ENCODE measurements at places on chromosomes 7 and 10.
A peak's percentile ranks its signal among the peaks of the same experiment; 100 is the strongest.

DNA sequence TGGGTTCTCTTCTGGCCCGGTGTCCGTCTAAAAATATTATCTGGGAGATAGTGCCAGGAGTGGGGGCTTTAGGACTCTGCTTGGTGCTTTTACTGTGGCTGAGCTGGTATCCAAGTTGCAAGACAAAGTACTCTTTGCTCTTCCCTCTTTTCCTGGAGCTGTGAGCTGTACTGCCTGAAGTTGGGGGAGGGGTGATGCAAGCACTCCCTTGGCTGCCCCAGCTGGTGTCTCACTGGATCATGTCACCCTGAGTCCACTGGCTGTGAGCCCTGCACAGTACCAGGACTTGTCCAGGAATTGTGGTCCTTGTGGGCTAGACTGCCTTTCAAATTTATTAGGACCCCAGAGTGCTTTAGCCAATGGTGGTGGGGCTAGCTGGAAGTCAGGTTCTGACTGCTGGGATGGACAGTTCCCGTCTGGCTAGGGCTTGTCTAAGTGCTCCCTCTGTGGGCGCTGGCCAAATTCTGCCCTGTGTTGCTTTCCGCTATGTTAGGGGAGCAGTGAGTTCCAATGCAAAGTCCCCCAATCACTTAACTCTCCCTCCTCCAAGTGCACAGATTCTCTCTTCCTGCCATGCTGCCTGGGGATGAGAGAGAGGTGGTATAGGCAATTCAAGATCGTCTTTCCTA, 13.1 kb downstream of the CC2D2B start:
- DNase-seq: no peak

DNA sequence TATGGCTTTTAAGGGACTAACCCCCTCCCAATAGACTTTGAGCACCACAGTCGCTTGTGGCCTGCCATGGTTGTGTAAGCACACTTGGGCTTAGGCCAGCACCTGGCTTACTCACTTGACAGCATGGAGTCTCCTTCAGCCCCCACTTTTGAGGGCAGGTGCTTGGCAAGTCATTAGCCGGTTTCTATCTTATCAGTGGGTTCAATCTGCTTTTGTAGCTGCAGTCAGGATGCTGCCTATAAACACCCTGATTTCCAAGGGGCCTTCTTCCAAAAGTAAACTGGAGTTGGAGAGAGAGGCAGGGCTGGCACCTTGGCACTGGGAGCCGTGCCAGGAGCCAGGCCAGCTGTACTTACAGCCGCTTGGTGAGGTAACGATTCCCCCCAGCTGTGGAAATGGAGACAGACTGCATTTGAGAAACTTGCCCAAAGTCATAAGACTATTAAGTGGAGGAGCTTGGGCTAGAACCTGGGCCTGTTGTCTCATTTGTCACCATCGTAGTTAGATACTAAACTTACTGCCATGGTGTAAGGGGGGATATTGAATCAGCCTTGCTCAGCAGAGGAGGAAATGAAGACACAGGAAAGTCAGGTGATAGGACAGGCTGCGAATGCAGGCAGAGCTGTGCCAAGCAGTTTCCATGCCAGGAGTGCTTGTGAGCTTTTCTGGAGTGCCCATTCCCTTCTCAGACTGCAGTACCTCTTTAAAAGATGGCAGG, 92.2 kb upstream of the EFCAB10 start:
- peak; percentile 99 for DNase-seq

GRCh38 chr7:74466196-74466813, 12.6 kb downstream of the GTF2IRD1 start:
- no peak for DNase-seq

GRCh38 chr7:132376361-132377013, 199.8 kb downstream of the PLXNA4 start:
- DNase-seq: no peak

DNA sequence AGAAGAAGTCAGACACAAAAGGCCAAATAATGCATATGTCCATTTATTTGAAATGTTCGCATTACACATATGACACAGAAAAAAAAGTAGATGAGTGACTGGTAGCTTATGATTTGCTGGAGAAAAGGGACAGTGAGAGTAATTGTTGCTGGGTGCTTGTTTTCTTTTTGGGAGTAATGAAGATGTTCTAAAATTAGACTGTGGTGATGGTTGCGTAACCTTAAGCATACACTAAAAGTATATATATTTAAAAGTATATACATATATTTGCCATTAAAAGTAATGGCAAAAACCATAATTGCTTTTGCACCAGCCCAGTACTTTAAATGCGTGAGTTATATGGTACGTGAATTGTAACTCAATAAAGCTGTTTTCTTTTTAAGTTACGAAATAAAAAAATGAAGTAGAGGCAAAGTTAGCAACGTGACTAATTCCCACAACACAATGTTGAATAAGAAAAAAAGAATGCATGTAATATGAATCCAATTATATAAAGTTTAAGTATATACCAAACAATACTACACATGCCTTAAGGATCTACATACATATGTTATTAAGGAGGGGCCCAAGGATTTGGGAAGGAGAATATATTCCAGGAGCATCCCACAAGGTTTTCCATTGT, 360.4 kb upstream of the CELF2 start:
- DNase-seq: no peak

GRCh38 chr7:75734586-75735458, 3.9 kb downstream of the HIP1 start:
- DNase-seq: no peak

DNA sequence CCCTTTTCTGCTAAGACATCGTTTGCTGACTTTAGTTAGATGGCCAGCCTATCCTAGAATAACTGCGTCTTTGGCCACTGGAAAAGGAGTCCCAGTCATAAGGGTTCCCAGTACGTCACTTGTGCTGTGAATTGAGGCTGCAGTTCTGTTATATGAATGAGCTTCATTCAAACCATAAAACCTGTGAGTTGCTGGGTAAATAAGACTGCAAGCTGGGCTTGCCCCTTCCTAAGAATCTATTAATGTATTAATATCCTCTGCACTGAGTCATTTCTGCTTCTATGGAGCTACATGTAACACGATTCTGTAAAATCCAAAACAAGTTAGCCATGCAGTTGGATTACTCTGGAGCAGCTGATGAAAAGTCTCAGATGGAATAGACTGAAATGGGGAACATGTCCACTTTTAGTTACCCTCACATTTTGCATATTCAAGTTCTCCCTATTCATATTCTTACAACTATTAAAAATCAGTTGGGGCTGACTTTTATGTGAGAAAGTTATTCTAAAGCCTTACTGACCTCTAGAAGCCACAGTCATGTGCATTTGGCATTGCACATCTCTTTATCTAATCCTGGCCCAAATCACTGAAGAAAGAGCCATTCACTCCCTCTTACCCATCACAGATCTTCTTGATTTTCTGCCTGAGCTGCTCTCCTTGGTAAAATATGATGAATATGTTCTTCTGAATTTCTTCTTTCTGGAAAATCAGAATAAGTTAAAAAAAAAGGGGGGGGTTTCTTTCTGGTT, 41.8 kb upstream of the TMEM213 start:
- no peak for DNase-seq

DNA sequence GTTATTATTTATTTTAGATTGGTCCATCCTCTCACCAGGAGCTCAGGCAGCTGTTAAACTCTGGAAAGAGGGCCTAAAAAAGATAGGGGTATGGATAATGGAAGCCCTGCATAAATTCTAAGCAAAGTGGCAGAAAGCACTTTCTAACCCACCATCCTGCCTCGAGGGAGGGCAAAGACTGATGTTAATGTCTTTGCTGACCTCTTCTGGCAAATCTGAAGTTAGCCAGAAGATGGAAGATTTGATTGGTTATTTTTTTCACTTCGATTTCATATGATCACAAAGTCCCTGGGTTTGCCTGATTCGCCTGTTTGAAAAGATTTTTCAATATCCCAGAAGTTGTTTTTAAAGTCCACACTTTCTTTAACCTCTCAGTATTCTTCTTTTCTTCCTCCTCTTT, 24.8 kb downstream of the OR9A2 start:
- no peak for DNase-seq

GRCh38 chr10:100670828-100671479, 74.4 kb upstream of the PAX2 start:
- no peak for DNase-seq

DNA sequence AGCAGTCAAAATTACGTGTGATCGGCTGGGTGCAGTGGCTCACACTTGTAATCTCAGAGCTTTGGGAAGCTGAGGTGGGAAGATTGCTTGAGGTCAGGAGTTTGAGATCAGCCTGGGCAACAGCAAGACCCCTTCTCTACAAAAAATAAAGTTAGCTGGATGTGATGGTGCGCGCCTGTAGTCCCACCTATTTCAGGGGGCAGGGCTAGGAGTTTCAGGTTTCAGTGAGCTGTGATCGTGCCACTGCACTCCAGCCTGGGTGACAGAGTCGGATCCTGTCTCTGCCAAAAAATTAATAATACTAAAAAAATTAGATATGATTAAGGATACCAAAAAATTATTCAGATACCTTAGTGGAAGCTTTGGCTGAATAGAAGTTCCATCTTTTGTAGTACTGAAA, 136.4 kb downstream of the SDK1 start:
- DNase-seq: no peak

GRCh38 chr7:92740700-92741126, 95.7 kb downstream of the CDK6 start:
- no peak for DNase-seq

- no peak for DNase-seq
Measured at GRCh38 chr10:35685402-35685801, 43.3 kb upstream of the FZD8 start.

- DNase-seq: no peak
Measured at GRCh38 chr7:22861576-22861975, 38.9 kb upstream of the TOMM7 start.

- DNase-seq: no peak
Measured at GRCh38 chr10:11284291-11285085, 266.8 kb downstream of the CELF2 start.

DNA sequence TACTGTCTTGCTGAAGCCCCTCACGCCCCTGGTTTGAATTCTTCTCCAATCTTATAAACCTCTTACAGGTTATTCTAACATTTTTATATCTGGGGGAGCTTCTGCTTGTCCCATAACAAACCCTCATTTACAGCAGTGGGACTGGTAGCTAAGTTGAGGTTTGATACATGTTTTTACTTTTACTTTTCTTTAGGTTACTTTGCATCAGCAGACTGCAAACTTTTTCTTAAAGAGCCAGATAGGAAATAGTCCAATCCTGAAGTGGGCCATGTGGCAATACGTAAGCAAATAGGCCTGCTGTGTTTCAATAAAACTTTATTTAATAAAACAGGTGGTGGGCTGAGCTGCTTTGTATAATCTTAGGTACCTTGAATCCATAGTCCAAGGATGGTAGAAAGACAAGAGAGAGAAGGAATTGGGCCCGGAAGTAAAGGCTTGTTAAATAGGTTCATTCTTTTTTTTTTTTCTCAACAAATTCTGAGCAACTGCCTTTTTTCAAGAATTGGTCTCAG, 27.3 kb downstream of the RAB18 start:
- DNase-seq: no peak

- no peak for DNase-seq
Measured at GRCh38 chr10:3990307-3990706, 205.3 kb upstream of the KLF6 start.

- no peak for DNase-seq
Measured at GRCh38 chr10:86163522-86164173, 202.9 kb downstream of the GRID1 start.

DNA sequence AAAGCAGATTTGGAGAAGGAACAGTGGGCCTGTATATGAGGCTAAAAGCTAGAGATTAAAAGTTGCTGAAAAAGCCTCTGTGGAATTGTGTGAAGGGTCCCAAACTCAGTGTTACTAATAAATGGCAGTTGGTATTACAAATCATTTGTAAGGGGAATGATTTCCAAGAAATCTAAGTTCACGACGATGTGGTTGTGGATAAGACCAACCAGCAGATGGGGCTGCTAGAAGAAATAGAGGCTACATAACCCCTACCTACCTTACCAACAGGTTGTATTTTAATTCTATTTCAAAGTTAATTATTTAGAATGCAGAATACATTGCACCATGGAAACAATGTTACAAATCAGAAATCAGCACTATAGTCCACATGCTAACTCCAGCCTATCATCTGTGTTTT, 377.1 kb downstream of the HPSE2 start:
- no peak for DNase-seq

GRCh38 chr7:25759286-25759685, 392.7 kb upstream of the NFE2L3 start:
- DNase-seq: no peak

DNA sequence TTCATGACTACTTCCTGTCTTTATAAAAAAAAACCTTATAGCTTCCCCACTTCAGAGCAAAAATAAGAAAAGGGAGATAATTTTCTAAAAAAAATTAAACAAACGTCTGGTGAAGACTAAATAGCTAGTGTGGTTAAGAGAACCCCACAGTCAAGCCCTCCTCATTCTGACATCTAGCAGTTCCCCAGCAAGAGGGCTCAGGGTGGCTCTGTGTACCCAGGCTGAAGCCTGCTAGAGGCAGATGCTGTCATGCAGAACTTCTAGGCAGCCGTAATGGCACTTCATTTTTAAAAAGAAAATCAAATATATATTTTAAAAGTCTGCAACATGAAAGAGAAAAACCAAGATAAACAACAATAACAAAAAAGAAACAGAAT, 223.1 kb upstream of the KLF14 start:
- no peak for DNase-seq

DNA sequence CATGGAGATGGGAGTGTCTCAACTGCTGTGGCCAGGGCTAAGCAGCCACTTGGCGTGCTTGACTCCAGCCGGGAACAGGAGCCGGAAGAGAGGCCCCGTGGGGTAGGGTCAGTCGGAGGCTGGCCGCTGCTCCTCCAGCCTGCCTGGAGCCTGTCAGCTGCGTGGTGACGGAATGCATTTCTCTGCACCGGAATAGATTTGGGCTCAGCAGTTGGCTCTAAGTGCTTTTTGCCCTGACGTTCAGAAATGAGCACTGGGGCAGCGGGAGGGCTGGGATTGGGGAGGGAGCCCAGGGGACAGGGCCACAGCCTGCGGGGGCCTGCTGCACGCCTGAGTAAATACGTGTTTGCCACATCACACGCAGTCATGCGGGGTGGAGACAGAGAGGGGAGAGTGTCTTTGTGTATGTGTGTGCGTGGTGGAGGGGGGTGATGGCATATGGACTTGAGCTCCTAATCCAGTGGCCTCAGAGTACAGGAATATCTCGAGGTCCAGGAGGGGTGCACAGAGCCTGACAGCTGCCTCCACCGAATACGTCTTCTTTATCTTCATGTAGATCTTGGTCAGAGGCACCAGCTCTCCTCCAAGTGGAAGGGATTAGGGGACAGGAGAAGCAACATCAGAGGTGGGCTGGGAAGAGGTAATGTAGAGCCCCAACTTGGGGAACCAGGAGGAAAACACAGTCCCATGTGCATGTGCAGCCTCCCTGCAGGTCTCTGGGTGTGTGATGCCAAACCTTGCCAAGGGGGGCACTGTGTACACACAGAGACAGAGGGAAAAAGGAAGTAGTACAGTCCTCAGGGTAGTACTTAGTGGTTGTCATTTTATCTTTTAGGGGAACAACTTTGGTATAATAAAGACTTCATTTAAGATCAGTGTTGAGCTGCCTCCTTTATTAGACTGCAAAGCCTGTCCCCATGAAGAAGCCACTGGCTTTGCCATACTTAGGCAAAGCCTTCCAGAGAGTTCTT, 151.4 kb downstream of the CDH23 start:
- no peak for DNase-seq
